Stimulated activated CD4-positive, alpha-beta T cell treated with anti-CD3 and anti-CD28 coated beads, TNF-alpha, amount 100 ng/mL, for 24 hours (primary cell): ENCODE measurements at places on chromosomes 3 and 15.

- DNase-seq: no peak
Measured at GRCh38 chr3:11346416-11346815, 74.2 kb downstream of the ATG7 start.

GRCh38 chr15:57522148-57522547 lies 69.6 kb upstream of the MYZAP start:
- no peak for DNase-seq

GRCh38 chr3:175477651-175478224 lies 618.6 kb downstream of the NAALADL2 start:
- no peak for DNase-seq

- DNase-seq: peak; percentile 81
Measured at GRCh38 chr3:45915518-45916231, 27.6 kb upstream of the CXCR6 start.

- DNase-seq: no peak
Measured at GRCh38 chr3:15427981-15428380, 583 bp downstream of the EAF1 start.

DNA sequence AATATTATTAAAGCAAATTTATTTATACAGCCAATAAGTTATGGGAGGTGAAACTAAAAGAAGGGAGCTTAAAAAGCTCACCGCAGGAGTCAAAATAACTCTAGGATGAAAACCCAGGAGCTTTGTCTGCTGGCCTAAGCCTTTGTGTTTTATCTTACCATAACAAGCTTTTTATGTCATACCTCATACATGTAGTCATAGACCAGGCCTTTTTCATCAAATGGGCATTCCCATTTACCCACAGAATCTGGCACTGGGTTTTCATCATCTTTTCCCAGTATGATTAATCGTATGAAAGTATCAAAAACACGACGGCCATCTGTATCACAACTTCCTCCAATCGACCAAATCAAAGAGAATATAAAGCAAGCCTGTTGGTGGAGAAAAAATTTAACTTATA lies 122.8 kb downstream of the DNAH12 start:
- no peak for DNase-seq

DNA sequence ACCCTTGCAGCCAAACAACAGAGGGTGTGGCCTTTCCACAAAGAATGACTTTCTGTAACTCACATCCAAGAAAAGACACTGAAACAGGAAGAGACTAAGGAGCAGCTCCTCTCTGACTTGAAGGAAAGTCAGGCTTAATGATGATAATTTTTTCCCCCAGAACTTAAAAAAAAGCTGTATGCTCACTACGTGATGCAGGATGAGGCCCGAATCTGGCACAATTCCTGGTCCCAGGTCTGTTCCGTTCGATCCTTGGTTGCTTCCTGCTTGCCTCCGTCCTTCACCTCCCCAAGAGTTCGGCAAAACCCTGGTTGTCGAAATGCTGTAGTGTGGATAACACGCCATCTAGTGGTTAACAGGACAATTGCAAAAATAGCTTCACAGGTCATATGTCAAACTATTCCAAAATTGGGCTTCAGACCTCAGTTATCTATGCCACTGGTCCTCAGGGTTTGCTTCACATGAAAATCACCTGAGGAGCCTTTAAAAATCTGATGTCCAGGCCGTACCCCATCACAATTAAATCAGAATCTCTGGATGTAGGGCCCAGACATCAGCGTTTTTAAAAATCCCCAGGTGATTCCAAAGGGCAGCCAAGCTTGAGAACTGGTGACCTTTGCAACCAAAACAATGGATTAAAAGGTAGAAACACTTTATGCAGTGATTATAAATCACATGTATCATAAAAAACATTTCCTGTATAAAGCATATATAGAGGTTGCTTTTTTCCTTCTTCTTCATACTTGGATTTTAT lies 28.1 kb upstream of the SYNM start:
- DNase-seq: peak; percentile 22

GRCh38 chr3:77160931-77161497 lies 121.1 kb downstream of the ROBO2 start:
- no peak for DNase-seq

GRCh38 chr15:30036036-30036703 lies 46.6 kb upstream of the GOLGA8J start:
- no peak for DNase-seq

DNA sequence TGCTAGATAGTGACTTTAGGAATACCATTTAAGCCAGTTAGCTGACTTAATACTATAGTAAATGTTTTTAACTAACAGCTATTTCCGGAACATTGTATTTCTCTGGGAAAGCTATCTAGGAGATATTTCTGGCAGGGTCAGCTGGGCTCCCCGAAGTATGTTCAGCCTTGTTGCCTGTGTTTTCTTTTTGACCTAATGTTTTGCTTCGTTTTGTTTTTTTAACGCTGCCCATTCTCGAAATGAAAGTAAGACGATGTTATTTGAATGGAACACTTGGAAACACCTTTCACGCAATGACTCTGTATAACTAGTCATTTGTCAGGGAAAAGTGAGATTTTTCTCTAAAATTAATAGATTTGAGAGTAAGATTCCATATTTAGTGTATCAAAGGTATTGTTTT lies 702.9 kb upstream of the NAALADL2 start:
- DNase-seq: no peak

DNA sequence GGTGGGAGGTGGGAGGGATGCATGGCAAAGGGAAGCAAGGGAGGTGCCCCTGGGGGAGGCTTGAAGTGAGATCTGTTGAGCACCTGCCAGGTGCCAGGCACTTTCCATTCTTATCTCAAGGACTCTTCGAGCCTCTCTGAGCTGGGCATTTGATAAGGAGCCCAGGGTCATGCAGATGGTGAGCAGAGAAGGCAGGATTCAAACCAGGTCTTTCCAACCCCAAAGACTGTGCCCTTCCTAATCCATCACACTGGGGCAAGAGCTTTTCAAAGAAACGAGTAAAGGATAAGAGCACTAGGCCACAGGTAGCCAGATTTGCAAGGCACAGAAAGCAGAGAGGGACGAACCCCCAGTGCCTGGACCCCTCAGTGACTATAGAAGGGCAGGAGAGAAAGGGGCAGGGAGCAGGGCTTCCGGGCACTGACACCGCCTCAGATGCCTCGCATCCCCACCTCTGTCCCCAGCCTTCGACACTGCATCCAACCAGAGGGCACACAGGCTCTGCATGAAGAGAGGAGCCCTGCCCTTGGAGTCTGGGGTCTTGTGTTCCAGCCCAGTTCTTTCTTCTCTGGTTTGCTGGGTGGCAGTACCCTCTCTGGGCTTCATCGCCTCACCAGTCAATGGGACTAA lies 21.0 kb downstream of the IGDCC4 start:
- no peak for DNase-seq

DNA sequence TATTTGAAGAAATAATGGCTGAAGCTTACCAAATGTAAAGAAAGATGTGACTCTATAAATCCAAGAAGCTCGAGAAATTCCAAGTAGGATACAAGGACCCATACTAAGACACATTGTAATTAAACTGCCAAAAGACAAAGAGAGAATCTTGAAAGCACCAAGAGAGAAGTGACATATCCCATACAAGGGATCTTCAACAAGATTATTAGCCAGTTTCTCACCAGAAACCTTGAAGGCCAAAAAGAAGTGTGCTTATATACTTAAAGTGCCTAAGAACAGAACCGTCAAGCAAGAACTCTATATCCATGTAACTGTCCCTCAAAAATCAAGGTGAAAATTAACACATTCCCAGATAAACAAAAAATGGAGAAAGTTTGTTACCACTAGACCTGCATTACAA lies 220.5 kb downstream of the ADAMTS17 start:
- no peak for DNase-seq

- DNase-seq: no peak
Measured at GRCh38 chr3:122169911-122170310, 13.6 kb upstream of the CASR start.

DNA sequence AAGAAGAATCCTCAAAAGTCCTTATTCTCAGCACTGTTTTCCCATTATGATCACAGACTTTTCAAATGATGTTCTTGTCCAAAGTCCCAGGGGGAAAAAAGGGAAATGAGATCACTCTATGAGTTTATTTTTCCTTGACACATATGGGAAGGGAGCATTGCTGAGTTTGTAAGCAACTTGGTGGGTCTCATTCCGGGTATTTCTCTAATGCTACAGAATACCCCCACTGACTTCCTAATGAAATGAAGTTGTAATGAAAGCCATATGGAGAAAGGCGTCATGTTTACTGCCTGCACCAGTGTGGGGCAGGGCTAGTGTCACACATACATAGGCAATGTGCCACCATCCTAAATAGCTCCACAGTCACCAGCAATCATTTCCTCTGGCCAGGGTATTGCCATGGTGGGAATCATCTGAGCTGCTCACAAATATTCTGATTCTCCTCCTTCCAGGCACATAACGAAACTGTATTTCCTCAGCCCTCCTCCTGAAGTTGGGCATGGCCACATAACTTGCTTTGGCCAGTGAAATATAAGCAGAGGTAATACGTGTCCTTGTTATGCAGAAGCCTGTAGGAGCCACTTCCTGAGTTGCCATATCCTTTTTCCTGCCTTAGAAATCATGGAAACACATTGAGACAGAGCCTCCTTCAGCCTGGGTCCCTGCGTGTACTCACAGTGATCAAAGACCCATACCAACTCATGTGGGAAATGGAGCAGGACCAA lies 41.0 kb upstream of the C15orf61 start:
- no peak for DNase-seq

GRCh38 chr15:32877252-32878019 lies 159.6 kb downstream of the GREM1 start:
- no peak for DNase-seq

GRCh38 chr15:50977162-50977561 lies 68.7 kb downstream of the AP4E1 start:
- DNase-seq: no peak

- no peak for DNase-seq
Measured at GRCh38 chr15:26623071-26623470, 149.8 kb downstream of the GABRB3 start.

DNA sequence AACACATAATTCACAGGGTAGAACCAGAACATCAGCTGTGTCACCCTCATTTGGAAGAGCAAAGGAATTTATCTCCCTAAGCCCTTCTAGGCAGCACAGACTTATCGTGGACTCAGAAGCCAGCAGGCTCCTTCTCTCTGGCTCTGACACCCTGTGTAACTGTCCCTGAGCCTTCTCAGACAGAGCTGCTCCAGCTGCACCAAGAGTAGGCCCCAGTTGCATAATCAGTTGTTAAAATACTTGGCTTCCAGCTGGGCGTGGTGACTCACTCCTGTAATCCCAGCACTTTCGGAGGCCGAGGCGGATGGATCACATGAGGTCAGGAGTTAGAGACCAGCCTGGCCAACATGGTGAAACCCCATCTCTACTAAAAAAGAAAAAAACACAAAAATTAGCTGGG lies 49.4 kb upstream of the ACVR2B start:
- DNase-seq: no peak

DNA sequence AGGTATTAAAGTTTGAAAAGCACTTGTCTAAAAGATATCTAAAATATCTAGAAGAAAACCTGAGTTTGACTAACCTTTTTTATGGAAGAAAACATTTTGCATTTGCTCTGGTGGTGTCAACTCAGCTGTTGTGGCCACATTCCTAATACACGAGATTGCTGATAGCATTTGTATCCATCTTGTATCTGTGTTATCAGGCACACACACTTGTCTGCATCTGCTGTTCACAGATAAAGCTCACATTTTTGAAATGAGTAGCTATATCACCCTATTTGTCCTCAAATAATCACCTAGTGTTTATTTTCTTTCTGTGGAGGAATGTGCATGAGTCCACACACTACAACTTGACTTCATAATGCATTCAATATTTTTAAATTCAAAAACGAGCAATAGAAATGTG lies 632.3 kb upstream of the NR2F2 start:
- no peak for DNase-seq

- DNase-seq: no peak
Measured at GRCh38 chr15:101614001-101614585, 38.1 kb downstream of the TM2D3 start.

- peak; percentile 61 for DNase-seq
Measured at GRCh38 chr3:37967260-37967881, 23.2 kb upstream of the VILL start.

DNA sequence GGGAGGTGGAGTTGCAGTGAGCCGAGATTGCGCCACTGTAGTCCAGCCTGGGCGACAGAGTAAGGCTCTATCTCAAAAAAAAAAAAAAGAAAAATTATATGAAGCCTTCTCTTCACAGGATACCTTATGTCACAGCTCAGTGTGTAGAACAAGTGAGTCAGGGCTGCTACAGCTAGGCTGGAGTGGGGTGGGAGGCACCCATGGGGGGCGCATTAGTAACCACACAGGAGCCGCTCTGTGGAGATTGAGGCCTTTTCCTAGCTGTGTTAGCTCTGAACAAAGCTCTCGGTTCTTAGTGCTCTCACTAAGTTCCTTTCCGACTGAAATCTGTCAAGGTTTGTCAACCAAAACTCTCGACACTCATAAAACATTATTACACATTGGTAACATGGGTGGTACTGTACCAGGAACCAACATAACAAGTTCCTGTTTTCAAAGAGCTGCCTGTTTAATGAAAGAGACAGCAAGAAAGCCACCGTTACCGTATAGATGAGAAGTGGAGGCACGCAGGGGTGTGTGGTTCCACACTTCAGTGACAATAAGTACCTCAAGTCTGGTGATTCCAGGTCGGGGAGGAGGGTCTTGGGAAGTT lies 4.5 kb downstream of the LRRC31 start:
- DNase-seq: no peak

DNA sequence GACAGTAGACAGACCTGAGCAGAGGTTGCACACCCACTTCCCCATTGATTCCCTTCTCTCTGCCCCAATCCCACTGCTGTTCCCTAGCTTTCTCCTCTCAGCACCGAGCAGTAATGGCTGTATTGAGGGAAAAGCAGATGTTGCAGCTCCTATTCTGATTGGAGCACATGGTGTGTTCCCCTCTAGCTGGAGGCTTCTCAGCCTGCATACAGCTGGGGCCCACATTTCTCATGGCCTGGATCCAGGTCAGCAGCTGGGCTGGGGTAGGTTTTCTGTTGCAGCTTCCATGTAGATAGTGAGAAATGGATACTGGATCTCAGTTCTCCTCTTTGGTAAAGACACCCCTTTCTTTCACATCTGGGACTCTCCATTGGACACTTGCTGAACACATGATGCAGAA lies 50.1 kb downstream of the RYR3 start:
- no peak for DNase-seq

GRCh38 chr15:100544338-100544841 lies 15.6 kb upstream of the CERS3 start:
- DNase-seq: no peak

DNA sequence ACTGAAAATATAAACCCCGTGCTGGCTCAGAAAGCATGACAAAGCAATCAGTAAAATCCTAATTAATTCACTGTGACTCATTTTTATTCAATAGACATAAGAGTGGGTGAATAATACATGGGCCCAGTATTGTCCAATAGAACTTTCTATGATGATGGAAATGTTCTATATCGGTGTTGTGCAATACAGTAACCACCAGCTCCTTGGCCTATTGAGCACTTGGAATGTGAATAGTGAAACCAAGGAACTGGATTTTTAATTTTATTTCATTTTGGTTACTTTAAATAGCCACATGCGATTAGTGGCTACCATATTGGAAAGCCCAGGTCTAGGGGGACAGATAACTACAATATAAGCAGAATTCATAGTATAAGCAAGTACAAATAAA lies 69.8 kb upstream of the PPP2R3A start:
- no peak for DNase-seq

GRCh38 chr15:62369454-62369853 lies 204.4 kb upstream of the C2CD4B start:
- no peak for DNase-seq

GRCh38 chr3:67176396-67176795 lies 178.3 kb downstream of the KBTBD8 start:
- no peak for DNase-seq

- peak; percentile 73 for DNase-seq
Measured at GRCh38 chr15:74781431-74782258, at the start of gene CSK. Gene CSK, plus strand, starts transcription at chr15:74782080. Its CDS starts 16,218 bp downstream, at chr15:74798298.
